ENCODE measurements at places on chromosomes 3 and 15. TPM values are rescaled to one million over a fixed set of nuclear protein-coding genes. Genes with fewer than 3 reads are reported as not detected.

LMOD3 gene
- total RNA-seq, result under 0.01 TPM

DUOX1 gene
- not detected for total RNA-seq

ACTC1 gene
- total RNA-seq, result 0.25 TPM

PAQR5 gene
- 1.5 TPM for total RNA-seq

FETUB gene
- not detected for total RNA-seq

CCDC33 gene
- 0.25 TPM for total RNA-seq

GHSR gene
- total RNA-seq, result not detected

TMEM44 gene
- total RNA-seq, result 33.9 TPM

ZIC4 gene
- 1.5 TPM for total RNA-seq

CCR9 gene
- total RNA-seq, result not detected

PLA2G4B gene
- total RNA-seq, result 3.7 TPM

SCG5 gene
- 101 TPM for total RNA-seq

RTP3 gene
- total RNA-seq, result not detected

SLC12A1 gene
- 0.98 TPM for total RNA-seq

BDH1 gene
- total RNA-seq, result 10.3 TPM

GPR62 gene
- 0.25 TPM for total RNA-seq

KBTBD13 gene
- total RNA-seq, result not detected

GOLGA8M gene
- total RNA-seq, result 0.25 TPM

ACKR2 gene
- 0.74 TPM for total RNA-seq

LXN gene
- total RNA-seq, result 3.2 TPM

USP8 gene
- 25.6 TPM for total RNA-seq

IL17RD gene
- 47.5 TPM for total RNA-seq

PRKAR2A gene
- 23.1 TPM for total RNA-seq

CP gene
- 0.98 TPM for total RNA-seq

SOX2 gene
- total RNA-seq, result 72.0 TPM

POLG gene
- 27.5 TPM for total RNA-seq

SYNPR gene
- 44.5 TPM for total RNA-seq

IRAK2 gene
- total RNA-seq, result 3.4 TPM

TJP1 gene
- total RNA-seq, result 60.0 TPM

FNDC3B gene
- 11.1 TPM for total RNA-seq

ASB14 gene
- not detected for total RNA-seq

All from temporal lobe (tissue), 4 donors.